ENCODE measurements at places on chromosomes 6 and 20.

DNA sequence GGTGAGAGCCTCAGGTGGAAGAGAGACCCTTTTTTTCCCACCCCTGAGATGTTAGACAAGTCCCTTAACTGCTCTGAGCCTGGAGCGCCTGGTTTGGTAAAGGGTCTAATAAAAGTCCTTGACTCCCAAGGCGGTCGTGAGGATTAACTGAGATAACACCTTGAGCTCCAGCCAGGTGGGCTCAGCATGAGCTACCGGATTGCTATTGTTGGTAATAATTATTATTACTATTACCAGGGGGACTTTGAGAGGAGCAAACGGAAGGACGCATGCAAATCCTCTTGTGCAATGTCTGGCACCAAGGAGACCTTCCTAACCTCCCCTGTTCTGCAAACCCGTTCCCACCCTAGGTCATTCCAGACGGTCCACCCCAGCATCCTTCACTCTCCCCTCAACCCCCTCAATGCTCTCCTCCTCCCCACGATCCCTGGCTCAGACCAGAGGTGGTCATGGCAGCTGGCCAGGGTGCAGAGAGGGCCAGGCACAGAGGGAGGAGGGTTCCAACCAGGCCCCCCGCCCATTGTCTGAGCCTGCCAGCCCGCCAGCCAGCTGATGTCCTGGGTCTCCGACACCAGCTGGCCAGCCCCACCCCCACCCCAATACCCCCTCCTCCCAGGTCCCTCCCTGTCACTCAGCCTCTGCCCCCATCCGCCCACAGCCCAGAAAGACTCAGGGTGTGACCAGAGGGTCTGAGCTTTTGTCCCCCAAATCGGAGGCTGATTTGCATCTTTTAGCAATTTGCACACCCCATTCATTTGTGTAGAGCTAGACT is 14.3 kb upstream of the CBFA2T2 start:
- no peak for DNase-seq

DNA sequence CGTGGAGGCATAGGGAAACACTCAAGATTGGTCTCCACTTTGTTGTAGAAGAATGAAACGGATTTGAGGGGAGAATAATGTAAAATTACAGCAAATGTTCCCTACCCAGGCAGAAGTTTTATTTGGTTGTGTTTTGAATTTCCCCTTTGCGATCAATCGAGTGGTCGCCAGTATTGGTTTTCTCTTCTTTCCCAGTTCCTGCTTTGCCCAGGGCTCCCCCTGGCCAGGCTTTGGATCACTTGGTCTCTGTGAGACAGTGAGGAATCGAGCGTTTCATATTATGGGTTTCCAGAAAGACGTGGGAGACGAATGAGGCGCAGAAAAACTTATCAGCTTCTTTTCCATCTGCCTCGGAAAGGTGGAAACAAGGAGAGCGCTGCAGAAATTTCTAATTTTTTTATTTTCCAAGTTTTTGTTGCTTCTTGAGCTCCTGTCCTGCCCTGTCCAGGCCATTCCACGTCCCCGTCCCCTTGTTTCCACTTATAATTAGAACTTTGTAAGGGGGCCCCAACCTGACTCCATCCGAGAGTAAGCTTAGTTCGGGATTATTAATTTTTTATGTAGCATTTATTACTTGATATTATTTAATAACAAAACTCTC is 7.5 kb upstream of the TBX18 start:
- no peak for DNase-seq

DNA sequence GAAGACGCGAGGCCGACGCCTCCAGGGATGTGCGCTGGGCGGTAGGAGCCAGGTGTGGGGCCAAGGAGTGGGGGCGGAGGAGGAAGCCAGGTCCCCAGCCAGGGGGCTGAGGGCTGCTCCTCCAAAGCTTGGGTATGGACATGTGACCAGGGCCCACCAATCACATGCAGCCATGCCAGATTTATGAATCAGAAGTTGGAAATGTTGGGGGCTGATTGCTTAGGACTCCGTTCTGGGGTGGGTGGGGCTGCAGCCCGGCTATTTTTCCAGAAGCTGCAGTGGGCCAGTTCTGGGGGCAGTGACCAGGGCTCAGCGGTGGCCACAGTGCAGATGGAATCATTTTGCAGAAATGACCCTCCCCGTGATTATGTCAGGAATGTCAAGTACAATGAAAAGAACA is 96.0 kb downstream of the CEBPB start:
- peak; percentile 46 for DNase-seq

DNA sequence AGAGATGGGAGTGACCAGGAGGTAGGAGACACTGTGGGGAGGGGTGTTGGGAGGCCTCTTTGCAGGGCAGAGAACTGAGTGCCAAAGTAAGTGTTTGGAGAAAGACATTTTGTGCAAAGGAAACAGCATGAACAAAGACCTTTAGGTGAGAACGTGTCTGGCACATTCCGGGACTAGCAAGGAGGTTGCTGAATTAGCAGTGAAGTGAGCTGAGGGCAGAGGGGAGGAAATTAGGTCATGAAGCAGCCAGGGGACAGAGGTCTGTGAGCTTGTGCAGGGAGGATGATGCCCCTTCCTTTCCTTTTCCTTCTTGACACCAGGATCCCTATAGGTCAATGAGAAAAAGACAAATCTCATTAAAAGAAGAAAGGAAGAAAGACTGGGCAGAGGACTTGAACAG is 21.4 kb upstream of the AHCY start:
- no peak for DNase-seq

GRCh38 chr20:37907330-37907676 is 4.4 kb downstream of the VSTM2L start:
- no peak for DNase-seq

- DNase-seq: peak; percentile 71
Observed at GRCh38 chr6:37050045-37050853, 44.8 kb downstream of the FGD2 start.

- no peak for DNase-seq
Observed at GRCh38 chr6:35592178-35592577, 79.5 kb upstream of the TULP1 start.

- no peak for DNase-seq
Observed at GRCh38 chr6:53727748-53728147, 62.2 kb upstream of the KLHL31 start.

DNA sequence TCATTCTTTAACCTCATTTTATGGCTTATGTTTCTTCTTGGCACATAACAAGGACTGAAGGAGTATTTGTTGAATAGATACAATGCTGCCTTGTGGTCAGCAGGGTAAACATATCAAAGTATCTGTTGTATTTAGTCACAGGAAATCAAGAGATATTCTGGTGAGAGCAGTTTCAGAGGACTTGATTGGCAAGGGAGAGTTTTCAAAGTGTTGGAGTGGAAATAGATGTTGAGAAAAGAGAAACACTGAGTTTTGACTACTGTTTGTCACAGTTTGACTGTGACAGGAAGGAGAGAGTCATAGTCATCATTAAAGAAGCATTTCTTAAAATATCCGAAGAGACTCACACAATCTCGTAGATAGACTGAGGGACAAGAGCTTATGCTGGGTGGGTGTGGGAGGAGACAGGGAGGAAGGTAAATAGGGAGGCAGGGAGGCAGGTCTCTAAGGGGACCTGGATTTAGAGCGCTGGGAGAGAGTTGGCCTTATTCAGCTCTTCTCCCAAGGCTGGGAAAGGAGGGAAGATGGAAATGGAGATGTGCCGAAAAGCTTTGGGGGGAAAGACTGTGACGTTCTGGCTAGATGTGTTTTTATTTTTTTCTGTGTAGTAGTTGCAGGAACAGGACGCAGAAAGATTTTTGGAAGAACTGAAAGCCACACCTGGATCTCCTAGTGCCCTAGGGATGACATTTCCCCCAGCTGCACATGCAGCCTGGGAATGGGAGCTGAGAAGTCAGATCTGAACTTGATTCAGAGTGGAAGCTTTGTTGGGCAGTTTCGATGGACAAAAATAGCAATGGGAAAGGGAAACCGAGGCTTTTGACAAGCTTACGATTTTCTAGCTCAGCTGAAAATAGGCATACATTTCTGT is 65.0 kb upstream of the IFNGR1 start:
- DNase-seq: peak; percentile 66

GRCh38 chr6:6656287-6656686 is 67.8 kb downstream of the LY86 start:
- no peak for DNase-seq

DNA sequence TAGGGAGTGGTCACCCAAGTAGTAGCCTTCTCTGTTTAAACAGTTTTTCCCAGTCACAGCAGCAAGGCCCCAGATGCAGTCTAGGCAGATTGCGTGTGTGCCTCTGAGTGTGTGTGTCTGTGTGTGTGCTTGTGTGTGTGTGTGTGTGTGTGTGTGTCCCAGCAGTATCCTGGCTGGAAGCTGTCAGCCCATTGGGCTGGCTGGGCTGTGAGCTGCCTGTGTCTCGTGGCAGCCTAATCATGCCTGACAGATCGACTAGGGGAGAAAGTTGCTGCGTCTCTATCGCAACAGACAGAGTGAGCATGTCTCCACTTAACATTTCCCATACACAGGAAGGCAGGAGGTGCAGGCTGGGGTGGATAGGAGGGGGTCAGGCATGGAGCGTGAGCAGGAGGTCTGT is 42.9 kb upstream of the LRFN2 start:
- DNase-seq: no peak

GRCh38 chr20:23136893-23137745 is 51.0 kb upstream of the CD93 start:
- no peak for DNase-seq

DNA sequence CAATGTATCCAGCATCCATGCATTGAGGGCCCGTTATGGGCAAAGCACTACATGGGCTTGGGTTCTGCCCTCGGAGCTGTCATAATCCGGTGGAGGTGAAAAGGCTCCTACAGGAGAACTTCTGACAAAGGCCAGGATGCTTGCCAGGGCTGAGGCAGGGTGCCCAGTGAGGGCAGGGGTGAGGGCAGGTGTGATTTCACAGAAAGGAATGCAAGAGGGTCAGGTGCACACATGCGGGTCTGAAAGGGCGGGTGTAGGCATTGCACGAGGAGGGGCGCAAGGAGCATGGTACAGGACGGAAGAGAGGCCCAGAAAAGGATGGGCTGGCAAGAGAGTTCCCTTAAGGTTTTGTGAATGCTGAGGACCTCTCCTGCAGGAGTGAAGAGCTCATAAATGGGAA is 348.0 kb downstream of the BTBD3 start:
- no peak for DNase-seq

- DNase-seq: peak; percentile 18
Observed at GRCh38 chr6:42610416-42610815, 46.6 kb downstream of the UBR2 start.

DNA sequence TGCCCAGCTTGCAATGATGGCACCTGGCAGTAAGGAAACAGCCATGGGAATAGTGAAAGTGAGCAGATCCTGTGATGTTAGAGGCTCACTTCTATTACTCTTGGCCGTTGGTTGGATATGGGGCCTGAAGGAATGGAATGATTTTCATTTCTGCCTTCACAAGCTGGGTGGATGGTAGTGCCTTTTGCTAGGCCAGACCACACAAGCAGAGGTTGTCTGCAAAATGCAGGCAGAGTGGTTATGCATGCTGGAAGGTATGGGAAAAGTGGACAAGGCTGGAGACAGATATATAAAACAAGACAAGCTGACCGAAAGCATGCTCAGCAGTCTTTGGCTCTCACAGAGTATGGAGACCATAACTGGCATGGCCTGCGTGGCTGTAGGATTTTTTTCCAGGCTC is 50.7 kb upstream of the ERVFRD-1 start:
- DNase-seq: no peak

GRCh38 chr6:62265906-62266525 is 20.0 kb downstream of the KHDRBS2 start:
- DNase-seq: no peak

DNA sequence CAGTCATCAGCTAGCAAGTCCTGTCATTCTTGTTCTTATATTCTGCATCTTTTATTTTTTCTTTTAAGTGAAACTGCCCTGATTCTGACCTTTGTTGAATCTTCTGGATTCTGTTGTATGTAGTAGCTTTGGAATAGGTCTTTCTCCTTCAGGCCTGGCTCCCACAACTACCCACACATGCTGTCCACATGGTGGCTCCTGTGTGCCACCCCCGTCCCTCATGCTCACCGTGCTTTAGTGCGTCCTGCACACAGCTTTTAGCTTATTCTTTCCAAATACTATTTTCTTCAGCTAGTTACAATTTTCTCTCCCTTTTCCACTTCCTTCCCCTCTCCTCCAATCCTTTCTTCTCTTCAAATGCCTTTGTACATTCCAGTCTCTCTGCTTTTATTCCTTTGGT is 61.8 kb downstream of the CTNNBL1 start:
- DNase-seq: no peak

- no peak for DNase-seq
Observed at GRCh38 chr6:3841711-3842565, 7.2 kb upstream of the FAM50B start.

GRCh38 chr20:47269309-47270165 is 87.0 kb downstream of the ZMYND8 start:
- DNase-seq: no peak

GRCh38 chr6:132818404-132819359 is 4.3 kb downstream of the RPS12 start:
- DNase-seq: no peak

DNA sequence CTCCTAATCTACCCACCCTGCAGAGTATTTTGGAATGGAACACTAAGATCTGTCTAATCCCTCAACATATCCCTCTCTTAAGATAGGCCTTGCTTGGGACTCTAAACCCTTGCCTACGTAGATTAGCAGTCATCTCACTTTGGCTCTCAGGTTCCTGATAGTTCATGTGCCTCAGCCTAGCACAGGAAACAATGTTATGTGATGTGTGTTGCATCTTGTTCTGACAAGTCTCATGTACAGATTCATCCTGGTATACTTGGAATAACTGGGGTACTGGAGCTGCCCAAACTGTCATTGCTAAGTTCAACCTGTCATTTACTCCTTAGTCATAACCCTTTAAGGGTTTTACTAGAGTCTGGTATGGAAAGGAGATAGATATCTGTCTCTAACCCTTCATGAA is 34.1 kb downstream of the TREML1 start:
- no peak for DNase-seq

DNA sequence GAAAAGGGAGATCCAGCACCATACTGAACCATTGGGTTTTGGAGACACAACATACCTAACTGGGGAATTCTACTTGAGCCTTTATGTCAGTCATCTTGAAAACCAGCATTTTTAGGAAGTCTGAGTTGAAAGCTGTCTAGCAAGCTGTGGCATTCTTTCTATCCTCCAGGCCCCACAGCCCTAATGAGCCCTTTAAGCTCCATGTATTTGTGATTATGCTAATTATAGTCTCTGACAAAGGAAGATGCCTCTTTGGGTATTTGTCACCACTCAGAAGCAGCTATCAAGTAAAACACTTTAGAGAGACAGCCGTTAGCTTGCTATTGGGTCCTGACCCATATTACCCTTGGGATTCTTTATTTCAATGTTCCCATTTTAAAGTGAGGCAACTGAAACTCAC is 159.5 kb upstream of the MANEA start:
- DNase-seq: no peak

DNA sequence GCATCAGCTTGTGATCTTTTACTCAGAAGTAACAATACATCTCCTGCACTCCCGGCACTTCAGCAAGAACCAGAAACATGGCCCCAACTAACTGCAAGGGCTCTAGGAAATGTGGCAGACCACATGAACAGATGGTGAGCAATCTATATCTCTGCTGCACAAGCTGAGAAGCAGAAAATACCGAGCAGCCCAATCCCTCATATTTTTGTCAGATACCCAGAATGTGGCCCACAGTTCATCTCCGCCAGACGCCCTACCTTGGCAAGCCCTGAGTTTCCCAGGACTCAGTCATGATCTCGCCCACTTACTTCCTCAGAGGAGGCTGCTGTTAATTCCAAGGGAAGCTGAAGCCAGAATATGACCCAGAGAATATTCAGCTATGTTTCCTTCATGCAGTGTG is 63.1 kb upstream of the PHACTR1 start:
- DNase-seq: no peak

- peak; percentile 50 for DNase-seq
Observed at GRCh38 chr20:62808211-62808865, 3.7 kb downstream of the OGFR start.

Measured in GM06990 (cell line).